ENCODE measurements at places on chromosomes 12 and 14.

GRCh38 chr14:101889898-101890297, 74.5 kb upstream of the DYNC1H1 start:
- peak; percentile 11 for DNase-seq

DNA sequence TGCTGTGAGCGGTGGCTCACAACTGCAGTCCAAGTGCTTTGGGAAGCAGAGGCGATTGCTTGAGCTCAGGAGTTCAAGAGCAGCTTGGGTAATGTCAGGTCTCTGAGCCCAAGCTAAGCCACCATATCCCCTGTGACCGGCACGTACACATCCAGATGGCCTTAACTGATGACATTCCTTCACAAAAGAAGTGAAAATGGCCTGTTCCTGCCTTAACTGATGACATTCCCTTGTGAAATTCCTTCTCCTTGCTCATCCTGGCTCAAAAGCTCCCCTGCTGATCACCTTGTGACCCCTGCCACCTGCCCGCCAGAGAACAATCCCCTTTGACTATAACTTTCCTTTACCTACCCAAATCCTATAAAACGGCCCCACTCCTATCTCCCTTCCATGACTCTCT, 48.6 kb downstream of the SLC25A47 start:
- no peak for DNase-seq

DNA sequence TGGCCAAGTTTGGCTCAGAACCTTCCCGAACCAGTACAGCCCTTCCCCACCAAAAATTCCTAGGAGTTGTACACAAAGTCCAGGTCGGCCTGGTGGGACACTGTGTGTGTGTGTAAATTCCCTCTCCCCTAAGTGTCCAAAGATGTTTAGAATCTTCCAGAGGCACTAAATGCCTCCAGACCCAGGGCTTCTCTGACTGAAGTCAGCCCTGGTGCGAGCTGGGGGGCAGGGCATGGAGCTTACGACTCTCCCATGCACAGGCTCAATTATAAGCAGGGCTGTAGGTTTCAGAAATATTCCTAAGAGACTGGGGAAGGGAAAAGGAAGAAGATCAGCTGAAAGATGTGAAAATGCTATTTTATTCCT, 106.9 kb upstream of the ATF7IP start:
- no peak for DNase-seq

DNA sequence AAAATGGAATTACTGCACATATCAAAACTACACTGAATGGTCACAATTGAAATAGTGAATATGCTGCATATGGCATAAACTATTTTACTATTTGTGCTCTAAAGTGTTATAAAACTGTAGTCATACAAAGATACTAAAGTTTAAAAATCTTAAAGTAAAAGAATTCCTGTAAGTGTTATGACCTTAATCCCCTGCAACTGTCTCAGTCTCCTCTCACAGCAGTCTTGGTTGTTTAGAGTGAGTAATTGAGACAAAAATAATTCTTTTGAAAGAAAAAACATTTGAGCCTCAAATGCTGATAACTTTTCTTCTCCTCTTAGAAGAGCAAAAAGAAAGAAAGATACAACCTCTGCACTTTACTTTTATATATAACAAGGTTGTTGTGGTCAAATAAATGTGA, 99.9 kb downstream of the SYT1 start:
- DNase-seq = no peak

- DNase-seq = no peak
Measured at GRCh38 chr14:56183631-56184157, 65.5 kb downstream of the PELI2 start.

- no peak for DNase-seq
Measured at GRCh38 chr14:73816393-73816816, 35.2 kb upstream of the PTGR2 start.

DNA sequence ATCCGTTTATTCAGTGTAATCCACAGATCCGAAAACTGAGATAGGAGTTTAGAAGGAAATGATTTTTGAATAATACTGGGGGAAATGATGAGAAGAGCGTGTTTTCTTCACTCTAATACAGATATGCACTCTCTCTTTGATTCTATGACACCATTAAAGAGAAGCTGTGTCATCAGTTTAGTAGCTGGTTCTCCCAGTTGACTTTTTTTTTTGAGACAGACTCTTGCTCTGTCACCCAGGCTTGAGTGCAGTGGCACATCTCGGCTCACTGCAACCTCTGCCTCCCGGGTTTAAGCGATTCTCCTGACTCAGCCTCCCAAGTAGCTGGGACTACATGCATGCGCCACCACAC, 48.4 kb upstream of the EML1 start:
- no peak for DNase-seq

GRCh38 chr14:24576771-24577170, 721 bp upstream of the CTSG start:
- no peak for DNase-seq

GRCh38 chr14:68755016-68755353, 37.9 kb downstream of the ZFP36L1 start:
- DNase-seq = no peak

DNA sequence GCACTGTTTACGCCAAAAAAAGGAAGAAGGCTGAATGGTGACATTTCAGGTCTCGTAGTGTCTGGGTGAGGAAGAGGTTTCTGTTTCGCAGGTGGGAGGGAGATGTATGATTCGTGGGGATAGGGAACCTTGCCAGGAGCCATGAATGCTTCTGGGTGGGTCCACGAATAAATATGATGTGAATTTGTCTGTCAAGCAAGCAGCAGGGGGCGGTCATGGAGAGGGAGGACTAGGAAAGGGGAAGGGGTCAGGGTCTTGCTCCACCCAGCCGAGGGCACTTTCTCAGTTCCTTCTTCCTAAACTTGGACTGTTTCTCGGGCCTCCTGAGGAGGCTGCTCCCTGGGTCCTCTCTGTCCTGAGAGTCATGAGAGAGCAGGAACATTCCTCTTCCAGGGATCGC, 72.5 kb downstream of the LGMN start:
- DNase-seq = no peak

DNA sequence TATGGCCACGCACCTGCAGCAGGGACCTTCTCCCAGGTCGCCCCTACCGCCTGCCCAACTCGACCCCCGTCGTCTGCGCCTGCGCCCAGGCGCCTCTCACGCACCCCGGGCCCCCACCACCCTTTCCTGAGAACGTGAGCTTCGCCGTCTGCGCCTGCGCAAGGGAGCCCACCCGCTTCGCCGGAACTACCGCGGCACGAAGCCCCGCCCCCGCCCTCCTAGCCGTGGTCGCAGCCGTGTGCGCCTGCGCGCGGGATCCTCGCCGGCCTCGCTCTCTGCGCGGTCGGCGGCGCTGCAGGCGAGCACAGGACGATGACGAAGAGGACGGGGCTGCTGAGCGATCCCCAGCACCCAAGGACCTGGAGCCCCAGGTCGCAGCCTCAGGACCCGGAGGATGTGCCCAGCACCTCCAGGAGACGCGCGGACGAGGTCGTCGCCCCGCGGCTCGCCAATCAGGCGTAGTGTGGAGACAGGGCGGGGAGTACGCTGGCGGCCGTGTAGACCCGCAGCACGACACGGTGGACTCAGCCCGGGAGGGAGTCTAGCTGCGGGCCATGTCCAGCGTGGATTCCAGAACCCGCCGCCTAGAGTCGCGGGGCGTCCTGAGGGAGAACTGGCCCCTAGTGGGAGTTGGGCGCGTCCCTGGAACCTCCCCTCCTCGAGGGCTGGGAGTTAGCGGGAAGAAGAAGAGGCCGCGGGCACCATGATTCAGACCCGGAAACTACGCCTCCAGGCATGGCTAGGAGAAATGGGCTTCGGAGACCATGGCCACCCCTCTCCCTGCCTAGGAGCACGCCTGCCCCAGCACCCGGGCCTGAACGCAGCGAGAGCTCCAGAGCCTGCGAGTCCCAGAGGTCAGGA, 1120.8 kb upstream of the TMEM132C start:
- DNase-seq = no peak

DNA sequence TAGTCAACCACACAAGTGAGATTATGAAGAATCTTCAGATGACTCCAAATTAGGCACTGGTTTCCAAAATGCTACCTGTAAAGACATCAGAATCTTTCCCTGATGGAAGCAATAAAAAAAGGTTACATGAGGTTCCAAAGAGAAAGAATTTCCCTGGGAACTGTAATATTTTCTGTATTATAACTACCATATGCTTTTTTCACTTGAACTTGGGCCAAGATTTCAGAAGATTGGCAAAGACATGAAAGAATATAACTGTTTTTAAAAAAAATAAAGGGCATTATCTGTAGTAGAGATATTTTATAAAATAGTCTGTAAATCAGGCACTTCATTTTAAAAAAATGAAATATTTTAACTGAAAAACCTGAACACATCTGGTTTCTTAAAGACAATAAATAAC, 12.9 kb downstream of the HECTD1 start:
- no peak for DNase-seq

GRCh38 chr12:62862259-62862881, 72.6 kb downstream of the PPM1H start:
- DNase-seq = peak; percentile 39

GRCh38 chr12:128806573-128806972, 17.2 kb downstream of the SLC15A4 start:
- no peak for DNase-seq

DNA sequence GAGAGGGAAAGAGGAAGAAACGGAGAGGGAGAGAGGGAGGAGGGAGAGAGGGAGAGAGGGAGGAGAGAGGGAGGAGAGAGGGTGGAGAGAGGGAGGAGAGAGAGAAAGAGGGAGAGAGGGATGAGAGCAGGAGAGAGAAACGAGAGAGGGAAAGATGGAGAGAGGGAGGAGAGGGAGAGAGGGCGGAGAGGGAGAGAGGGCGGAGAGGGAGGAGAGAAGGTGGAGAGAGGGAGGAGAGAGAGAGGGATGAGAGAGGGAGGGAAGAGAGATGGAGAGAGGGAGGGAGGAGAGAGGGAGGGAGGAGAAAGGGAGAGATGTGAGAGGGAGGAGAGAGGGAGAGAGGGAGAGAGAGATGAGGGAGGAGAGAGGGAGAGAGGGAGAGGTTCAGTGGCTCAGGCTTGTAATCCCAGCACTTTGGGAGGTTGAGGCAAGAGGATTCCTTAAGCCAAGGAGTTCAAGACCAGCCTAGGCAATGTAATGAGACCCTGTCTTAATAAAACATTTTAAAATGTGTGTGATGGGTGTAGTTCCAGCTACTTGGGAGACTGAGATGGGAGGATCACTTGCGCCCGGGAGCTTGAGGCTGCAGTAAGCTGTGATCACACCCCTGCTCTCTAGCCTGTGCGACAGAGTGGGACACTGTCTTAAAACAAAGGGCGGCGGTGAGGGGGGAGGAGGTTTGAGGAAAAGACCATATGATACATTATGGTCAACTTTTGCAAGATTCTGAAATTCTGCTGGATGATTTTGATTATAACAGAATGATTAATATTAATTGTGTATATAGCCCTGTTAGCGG, 21.3 kb upstream of the SNRPF start:
- no peak for DNase-seq

DNA sequence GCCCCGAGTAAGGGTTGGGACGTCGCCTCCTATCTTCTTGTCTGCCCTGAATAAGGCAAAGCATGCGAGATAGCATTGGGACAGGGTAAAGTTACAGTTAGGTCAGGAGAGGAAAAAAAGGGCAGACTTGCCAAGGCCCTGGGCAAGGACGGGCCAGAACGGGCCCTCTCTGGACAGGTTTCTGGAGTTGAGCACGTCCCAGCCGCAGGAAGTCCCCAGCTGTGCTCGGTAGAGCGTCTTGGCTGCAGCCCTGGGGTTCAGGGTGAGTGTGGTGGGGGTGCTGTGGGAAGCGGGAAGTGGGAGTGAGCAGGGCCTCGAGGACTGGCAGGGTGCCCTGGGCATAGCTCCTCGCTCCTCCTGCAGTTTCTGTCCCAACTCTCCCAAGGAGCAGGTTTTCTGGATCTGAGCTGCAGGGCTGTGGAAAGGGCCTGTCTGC, 5.4 kb downstream of the RPS6KL1 start:
- DNase-seq = no peak

DNA sequence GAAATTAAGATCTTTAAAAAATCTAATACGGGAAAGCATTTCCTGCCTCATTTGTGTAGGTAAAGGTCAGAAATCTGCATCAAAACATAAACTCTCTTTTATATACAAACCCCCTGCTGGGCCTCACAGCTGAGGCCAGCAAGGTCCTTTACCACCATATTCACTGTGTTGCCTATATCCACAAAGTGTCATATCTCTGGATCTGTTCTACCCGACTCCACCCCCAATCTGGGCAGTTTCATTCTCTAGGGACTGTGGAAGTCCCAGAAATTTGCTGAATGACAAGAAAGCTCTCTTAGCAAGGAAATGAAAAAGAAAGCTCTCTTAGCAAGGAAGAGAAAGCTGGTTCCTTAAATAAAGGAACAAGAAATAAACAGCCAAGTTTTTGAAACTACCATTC, 301.7 kb downstream of the KCNH5 start:
- no peak for DNase-seq
